ENCODE measurements at places on chromosomes 7 and 10.

DNA sequence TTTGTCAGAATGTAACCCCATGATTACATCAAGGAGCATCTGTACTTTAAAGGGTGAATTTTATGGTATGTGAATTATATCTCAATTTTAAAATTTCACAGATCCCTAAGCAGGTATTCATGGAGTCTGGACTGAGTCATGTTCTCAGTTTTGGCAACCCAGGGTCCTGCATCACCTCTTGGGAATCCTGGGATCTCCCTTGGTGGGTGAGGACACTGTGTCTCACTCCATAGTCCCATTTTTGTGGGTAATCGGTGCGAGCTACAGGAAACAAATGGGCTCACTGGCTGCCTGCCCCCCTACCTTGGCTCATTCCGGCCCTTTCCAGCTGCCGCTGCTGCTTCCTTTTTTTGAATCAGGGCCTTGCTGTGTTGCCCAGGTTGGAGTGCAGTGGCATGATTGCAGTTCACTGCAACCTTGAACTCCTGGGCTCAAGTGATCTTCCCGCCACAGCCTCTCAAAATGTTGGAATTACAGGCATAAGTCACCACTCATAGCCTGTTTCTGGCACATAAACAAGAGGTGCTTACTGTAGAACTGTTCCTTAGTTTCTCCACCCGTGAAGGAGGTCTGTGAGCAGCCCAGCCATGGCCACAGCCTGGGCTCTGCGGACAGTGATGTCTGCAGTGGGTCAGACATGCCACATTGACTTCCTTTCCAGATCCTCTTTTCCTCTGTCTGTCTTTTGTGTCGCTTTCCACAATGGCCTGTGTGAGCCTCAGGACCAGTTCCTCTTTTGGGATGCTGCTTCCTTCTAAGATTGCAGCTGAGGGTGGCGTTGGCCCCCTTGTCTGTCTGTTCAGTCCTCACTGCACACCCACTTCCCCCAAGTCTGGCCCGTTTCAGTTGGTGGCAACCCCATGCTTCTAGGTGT is 14.5 kb downstream of the PALD1 start:
- DNase-seq, result no peak

DNA sequence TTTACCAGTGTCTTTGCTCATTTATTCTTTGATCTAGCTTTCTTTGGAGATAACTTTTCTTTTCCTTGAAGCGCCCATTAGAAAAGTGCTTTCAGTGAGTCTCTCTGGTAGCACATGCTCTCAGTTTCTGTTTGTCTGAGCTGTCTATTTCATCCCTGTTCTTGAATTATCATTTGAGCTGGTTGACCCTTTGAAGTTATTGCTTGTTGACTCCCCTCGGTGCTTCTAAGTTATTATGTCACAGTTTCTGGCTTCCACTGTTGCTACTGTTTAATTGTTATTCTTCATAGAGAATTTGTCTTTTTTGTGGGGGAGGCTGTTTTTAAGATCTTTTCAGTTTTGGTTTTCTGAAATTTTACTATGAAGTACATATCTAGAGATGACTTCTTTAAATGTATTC is 11.4 kb upstream of the PRF1 start:
- no peak for DNase-seq

- DNase-seq, result no peak
Observed at GRCh38 chr10:61021926-61022325, 77.9 kb upstream of the RHOBTB1 start.

GRCh38 chr10:818526-819220 is 112.8 kb downstream of the LARP4B start:
- no peak for DNase-seq

DNA sequence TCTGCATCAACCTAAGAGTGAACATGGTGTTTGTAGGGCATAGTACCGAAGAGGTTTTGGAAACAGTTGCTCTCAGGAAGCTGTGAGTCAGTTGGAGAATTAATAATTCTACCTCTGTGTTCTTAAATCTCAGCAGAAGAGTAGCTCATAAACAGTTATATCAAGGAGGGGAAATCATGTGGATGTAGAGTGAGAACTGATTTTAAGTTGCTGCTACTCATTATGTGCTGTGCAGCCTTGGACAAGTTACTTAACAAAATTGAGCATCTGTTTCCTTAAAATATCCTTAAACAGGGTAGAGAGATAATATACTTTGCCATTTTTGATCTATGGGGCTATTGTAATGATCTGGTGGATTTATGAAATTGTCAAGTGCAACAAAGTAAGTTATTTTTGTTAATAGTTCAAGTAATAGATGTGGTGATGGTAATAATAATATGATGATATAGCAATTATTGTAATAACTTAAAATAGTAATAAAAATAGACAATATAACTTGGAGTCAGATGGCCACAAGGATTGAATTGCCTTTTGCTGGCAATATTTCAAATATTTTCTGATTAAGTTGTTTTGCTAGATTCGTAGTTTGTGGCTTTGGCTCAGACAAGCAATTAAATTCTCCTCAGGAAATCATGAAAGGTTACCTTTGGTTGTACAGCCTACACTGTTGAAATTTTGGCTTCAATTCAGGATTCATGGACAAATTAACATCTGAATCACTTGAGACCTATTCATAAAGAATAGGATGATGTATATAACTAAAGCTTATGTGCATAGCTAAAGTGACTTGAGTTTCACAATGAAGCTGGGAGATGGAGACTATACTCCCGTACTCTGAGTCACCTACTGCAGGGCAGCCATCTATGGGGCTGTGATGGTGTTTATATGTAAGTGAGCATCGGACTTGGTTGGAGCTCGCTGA is 228.5 kb downstream of the CDK14 start:
- no peak for DNase-seq

DNA sequence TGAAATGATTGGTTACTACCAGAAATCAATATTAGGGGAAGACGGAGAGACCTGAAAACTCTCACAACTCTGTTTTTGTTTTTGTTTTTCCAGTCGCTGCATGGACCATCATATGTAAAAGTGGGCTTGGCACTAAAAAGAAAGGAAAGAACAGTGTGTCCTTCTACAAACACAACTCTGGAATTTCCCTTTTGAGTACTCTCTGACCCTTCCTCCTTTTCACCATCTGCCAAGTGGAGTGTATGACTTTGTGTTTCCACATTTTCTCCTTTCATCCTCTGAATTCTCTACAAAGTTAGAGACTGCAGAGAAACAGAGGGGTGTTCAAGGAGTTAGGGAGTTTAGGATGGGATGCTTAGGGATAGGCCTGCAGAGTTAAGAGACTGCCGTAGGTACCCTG is 92.0 kb downstream of the MDFIC start:
- no peak for DNase-seq

GRCh38 chr10:88582806-88583583 is at the start of gene RNLS:
TSS of gene RNLS (minus strand) at chr10:88583318.
- peak; percentile 89 for DNase-seq

DNA sequence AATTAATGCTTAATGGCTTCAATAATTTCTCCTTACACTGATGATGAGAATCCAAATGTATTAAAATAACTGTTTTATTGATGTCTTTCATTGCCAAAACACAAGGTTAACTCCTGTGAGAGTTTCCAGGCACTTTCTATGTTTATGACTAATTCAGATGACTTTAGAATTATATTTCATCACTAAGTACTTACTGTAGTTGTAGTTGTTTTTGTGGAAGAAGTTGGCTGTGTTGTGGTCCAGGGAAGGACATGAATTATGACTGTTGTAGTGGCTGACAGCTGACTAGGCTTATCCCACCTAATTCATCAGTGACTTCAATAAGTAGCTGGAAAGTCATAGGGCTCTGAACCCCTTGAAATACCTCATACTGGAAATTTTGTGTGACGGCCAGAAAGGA is 254.8 kb downstream of the HGF start:
- no peak for DNase-seq

DNA sequence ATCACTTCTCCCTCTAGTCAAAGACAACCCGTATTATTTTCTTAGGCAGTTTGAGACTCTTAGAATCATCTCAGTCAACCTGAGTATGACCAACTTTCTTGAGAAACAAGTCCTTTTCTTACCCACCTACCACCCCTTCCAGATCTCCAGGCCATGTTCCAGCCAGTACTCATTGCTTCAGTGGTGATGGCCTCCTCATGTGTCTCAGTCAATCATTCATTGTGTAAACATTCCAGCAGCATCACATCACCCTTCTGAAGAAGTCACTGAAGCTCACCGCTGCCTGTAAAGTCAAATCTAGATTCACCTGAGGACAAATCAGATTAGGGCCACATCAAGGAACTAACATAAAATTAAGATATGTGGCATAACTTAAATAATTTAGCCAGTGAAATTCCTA is 467.2 kb upstream of the NRP1 start:
- DNase-seq, result no peak

GRCh38 chr7:106279425-106280197 is 5.2 kb downstream of the NAMPT start:
- no peak for DNase-seq

- DNase-seq, result no peak
Observed at GRCh38 chr7:48049850-48050249, 14.5 kb downstream of the C7orf57 start.

GRCh38 chr10:79052291-79053080 is 16.3 kb upstream of the ZMIZ1 start:
- no peak for DNase-seq

GRCh38 chr7:87899255-87899654 is 23.0 kb downstream of the DBF4 start:
- no peak for DNase-seq

DNA sequence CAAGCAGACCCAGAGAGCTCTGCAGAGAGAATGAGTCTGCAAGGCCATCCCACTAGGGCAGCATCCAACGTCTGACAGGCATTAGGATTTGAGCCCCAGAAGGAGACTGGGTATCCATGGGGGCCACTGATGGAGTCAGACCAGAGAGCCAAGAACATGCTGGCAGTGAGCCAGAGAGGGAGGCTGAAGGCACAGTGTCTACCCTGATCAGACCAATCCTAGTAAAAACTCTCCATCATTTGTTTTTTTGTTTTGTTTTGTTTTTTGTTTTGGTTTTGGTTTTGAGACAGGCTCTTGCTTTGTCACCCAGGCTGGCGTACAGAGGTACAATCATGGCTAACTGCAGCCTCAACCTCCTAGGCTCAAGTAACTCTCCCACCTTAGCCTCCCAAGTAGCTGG is 133.1 kb upstream of the LYZL2 start:
- no peak for DNase-seq

DNA sequence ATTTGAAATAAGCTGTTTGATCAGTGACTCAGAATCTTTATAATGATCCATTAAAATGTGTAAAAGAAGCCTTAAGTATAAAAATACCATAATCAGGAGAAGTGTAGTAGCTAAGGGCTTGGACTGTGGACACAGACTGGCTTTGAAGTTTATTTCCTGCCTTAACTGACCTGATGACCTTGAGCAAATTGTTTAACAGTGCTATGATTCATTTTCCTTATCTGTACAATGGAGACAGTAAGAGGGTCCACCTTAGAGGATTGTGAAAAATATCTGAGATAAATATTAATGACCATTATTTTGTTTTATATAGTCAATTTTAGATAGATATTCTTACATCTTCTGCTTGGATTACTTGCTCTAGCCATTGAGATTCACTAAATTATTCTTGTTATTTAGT is 13.3 kb upstream of the RPA3 start:
- DNase-seq, result no peak

GRCh38 chr7:539731-540411 is 20.2 kb upstream of the PDGFA start:
- no peak for DNase-seq

DNA sequence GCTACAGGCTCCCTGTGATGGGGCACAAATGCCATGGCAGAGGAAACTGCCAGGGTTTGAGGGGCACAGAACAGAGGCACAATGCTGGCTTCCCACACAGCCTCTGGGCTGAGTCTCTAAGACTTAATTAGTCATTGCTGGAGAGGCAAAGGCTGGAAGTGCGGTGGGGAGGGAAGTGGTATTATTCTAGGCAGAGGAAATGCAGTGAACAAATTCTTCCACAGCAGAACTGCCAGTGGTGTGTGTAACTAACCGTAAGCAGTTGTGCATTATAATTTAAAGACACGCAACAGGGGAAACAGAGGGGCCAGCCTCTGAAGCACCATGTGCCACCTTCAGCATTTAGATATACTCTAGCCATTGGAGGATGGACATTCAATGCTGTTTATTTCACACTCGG is 12.8 kb downstream of the ICA1 start:
- no peak for DNase-seq

GRCh38 chr10:112243713-112244112 is 39.5 kb upstream of the TECTB start:
- no peak for DNase-seq

- no peak for DNase-seq
Observed at GRCh38 chr7:95536656-95537311, 51.0 kb downstream of the ASB4 start.

DNA sequence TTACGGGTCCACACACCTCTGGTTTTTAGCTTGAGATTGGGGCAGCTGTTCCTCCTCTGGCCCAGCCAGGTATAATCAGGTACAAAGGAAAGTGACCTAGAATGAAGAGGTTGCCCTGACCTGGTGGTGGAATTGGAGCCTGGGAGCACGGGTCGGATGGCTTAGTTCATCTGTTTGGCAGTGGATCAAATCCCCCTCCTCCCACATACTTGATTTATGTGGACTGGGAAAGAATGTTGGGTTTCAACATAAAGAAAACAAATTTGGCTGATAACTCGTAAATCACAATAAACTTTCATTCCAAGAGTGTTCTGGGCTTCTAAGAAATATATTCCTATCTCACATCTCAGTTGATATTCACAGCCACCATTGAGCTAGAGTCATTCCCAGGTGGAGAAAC is 186.8 kb downstream of the CUX1 start:
- DNase-seq, result no peak

DNA sequence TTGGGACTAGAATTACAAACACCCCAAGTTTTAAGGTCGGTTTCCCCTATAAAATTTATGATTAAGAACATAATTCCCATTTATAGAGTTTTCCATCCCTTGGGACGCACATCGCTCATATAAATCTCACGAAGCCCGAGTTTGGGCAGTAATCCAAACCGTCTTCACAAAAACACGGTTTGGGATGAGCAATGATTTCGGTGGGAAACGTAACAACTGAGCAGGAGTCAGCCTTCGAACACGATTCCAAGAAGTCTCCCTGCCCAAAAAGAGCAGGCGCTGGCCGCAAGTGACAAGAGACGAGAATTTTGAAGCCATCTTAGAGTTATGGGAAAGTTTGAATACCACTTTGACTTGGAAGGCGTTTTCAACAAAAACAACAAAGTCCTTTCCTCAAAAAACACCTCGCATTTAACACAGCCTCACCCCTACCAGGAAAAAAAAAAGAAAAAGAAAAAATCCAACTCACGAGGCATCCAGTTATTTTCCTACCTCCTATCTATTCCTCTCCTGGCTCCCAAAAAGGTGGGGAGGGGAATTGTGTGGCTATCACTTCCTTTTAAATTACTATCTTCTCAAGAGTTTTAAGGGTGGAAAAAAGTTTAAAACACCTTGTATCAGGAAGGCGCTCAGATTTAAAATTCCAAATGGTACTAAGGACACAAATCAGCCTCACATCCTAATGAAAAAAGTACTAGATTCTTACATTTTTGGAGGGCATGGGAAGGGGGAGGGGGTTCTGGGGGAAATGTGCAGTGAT is 1.6 kb downstream of the SEPHS1 start:
- no peak for DNase-seq

- no peak for DNase-seq
Observed at GRCh38 chr10:48899781-48900180, 39.9 kb downstream of the LRRC18 start.
